Nasal cavity respiratory epithelium epithelial cell of viscerocranial mucosa (primary cell): ENCODE measurements at places on chromosomes 1 and 21. TPM values are rescaled to one million over a fixed set of nuclear protein-coding genes. Genes with fewer than 3 reads are reported as not detected.

TNFSF4 gene
- 0.34 and 1.4 TPM in 2 replicates for total RNA-seq

CD1C gene
- not detected in 2 replicates for total RNA-seq

TMEM81 gene
- 2.1 and 3.0 TPM in 2 replicates for total RNA-seq

POFUT2 gene
- 10.6 and 17.7 TPM in 2 replicates for total RNA-seq

NT5C1A gene
- not detected in 2 replicates for total RNA-seq

TSTD1 gene
- total RNA-seq = 38.3 and 78.6 TPM in 2 replicates

COL9A2 gene
- total RNA-seq = 0.71 and 1.0 TPM in 2 replicates

CASQ2 gene
- under 0.01 and 0.07 TPM in 2 replicates for total RNA-seq

KCNJ6 gene
- not detected in 2 replicates for total RNA-seq

PEX19 gene
- total RNA-seq = 38.2 and 40.3 TPM in 2 replicates

NOS1AP gene
- under 0.01 and 1.00 TPM in 2 replicates for total RNA-seq

FBLIM1 gene
- total RNA-seq = 96.7 and 131 TPM in 2 replicates

LRRC71 gene
- not detected in 2 replicates for total RNA-seq

TARDBP gene
- total RNA-seq = 147 and 150 TPM in 2 replicates

CLDN17 gene
- 1.4 TPM in 1 of 2 replicates, not detected in the other for total RNA-seq

NFASC gene
- total RNA-seq = 0.34 and 1.1 TPM in 2 replicates

LCE6A gene
- total RNA-seq = not detected in 2 replicates

LHX8 gene
- total RNA-seq = not detected in 2 replicates

PKP1 gene
- total RNA-seq = 241 and 397 TPM in 2 replicates

CR1L gene
- not detected in 2 replicates for total RNA-seq

PDE4B gene
- under 0.01 TPM in 2 replicates for total RNA-seq

AMY1C gene
- total RNA-seq = 0.07 TPM in 1 of 2 replicates, not detected in the other
